Activated CD4-positive, alpha-beta T cell treated with anti-CD3 and anti-CD28 coated beads for 4 hours (primary cell): ENCODE measurements at places on chromosomes 16 and 17.

- no peak for DNase-seq
These were observed 389.5 kb downstream of the SLC39A11 start for GRCh38 chr17:72702998-72703397.

DNA sequence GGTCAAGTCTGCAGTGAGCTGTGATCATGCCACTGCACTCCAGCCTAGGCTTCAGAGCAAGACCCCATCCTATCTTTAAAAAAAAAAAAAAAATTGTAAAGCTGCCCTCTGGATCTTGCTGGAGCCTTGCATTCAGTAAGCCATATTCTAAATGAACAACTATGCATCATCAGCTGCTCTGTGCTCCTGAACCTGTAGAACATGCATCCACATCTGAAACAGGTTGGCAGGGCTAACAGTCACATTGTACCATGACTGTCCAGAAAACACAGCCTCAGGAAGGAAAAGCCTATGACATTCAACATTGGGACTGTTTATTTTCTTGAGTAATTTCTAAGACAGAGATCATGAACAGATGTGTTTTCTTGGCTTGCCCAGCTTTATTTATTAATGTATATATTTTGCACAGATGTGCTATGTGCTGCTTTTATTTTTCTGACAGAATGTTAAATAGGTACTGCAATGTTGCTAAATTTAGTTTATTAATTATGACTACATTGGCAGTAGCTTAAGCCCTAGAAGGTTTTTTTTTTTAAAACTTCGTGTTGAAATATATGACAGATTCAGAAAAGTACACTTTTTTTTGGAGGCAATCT, 19.8 kb downstream of the ACSF2 start:
- DNase-seq, result no peak

- peak; percentile 17 for DNase-seq
These were observed 806 bp downstream of the MRM1 start for GRCh38 chr17:36602030-36602748.

DNA sequence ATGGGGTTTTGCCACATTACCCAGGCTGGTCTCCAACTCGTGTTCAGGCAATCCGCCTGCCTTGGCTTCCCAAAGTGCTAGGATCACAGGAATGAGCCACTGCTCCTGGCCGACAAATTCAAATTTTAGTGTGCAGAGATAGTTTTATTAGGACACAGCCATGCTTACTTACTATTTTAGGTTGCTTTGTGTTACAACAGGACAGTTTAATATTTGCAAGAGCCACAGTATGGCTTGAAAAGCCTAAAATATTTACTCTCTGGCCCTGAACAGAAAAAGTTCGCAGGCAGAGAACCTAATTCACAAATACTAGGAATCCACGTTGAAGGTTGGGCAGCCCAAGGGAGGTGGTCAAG, 12.6 kb upstream of the ETV4 start:
- no peak for DNase-seq

GRCh38 chr16:54143934-54144571, 142.5 kb downstream of the IRX3 start:
- DNase-seq, result no peak

- peak; percentile 48 for DNase-seq
These were observed 8.2 kb downstream of the ADCY7 start for GRCh38 chr16:50274326-50275097.

GRCh38 chr17:17810895-17811248, 25.9 kb downstream of the SREBF1 start:
- DNase-seq, result no peak

- no peak for DNase-seq
These were observed 102.6 kb downstream of the ZNF778 start for GRCh38 chr16:89319886-89320781.

DNA sequence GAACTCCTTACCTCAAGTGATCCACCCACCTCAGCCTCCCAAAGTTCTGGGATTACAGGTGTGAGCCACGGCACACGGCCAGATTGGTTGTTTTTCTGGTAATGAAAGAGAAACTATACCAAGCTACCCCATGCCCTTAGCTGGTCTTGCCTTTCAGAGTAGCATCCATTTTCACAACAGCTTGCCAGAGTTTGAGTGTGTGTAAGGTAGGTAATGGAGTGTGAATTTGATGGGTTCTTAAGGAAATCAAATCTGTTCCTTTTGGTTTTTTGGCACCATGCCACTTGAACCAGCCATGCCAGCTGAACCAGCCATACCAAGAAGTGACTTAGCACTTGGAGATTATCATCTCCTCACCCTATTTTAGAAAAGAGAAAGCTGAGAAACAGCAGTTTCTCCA, 5.1 kb downstream of the CALCOCO2 start:
- no peak for DNase-seq

GRCh38 chr16:23581764-23582163, 14.4 kb downstream of the NDUFAB1 start:
- DNase-seq, result no peak

- no peak for DNase-seq
These were observed 23.4 kb downstream of the CBFB start for GRCh38 chr16:67052399-67052798.

DNA sequence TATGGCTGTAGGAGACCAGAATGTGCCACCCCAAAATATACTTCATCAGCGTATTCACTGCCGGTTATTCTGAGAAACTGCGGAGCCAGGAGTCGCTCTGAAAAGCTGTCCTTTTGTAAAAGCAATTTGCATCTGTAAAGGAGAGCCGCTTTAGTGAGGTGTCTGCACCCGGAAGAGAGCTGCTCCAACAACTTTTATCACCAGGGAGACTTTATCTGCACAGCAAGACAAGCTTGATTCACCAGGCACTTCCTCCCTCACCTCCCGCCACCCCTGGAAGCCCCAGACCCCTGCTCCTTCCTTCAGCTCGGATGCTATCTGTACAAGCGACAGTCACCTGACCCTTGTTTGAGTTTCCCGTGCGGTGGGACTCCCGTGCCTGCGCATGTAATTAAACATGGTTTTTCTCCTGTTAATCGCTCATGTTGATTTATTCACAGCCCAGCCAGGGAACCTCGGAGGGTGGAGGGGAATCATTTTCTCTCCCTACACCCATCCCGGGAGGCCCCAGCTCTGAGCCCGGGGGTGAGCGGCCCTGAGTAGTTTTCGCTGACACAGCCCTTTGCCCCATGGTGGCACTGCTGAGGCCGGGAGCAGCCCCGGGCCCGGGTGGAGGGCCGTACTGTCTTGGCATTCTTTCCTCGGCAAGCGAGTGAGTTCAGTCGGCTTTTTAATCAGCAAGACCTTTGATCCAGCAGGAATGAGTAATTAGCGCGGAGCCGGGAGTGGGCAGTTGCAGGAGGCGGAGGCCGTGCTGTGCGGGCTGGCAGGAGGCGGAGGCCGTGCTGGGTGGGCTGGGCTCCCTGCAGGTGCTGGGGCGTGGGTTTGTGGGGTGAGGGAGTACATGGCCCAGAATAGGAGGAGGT, 222.7 kb upstream of the CIBAR2 start:
- DNase-seq, result no peak

DNA sequence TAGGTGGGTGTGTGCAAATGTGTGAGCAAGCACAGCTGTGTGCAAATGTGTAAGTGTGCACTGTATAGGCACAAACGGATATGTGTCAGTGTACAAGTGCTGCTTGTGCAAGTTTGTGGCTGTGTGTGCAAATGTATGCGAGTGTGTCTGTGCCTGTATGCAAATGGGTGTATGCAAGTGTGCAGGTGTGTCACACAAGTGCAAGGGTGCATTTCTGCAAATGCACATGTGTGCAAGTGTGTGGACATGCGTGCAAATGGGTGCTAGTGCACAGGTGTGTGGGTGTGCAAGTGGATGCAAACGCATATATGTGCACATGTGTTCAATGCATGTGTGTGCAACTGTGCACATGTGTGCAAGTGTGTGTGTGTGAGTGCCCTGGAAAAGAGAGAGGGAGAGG, 76.5 kb upstream of the TNRC6C start:
- DNase-seq, result no peak

- DNase-seq, result peak; percentile 82
These were observed 3.6 kb upstream of the HROB start for GRCh38 chr17:44137891-44138709.

- DNase-seq, result no peak
These were observed 232.2 kb downstream of the ZNF423 start for GRCh38 chr16:49623501-49624266.

- DNase-seq, result no peak
These were observed 363.5 kb upstream of the EEF2KMT start for GRCh38 chr16:5461141-5461540.

DNA sequence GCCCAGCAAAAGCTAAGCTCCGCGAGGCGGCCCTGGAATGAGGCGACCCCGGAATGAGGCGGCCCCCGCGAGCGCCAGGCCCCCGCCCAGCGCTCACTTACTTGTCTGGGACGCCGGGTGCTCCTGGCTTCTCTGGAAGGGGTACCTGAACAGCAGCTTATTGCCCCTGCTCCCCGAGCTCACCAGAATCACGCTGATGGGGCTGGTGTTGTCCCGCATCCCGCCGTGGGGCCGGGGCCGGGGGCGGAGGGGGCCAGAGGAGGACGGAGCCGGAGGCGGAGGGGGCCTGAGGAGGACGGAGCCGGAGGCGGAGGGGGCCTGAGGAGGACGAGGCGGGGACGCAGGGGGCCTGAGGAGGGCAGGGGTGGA, 440 bp downstream of the NPRL3 start:
- peak; percentile 30 for DNase-seq

GRCh38 chr16:77304134-77304533, 104.9 kb downstream of the SYCE1L start:
- DNase-seq, result no peak

GRCh38 chr17:71516149-71516548, 604.7 kb upstream of the SOX9 start:
- DNase-seq, result no peak

DNA sequence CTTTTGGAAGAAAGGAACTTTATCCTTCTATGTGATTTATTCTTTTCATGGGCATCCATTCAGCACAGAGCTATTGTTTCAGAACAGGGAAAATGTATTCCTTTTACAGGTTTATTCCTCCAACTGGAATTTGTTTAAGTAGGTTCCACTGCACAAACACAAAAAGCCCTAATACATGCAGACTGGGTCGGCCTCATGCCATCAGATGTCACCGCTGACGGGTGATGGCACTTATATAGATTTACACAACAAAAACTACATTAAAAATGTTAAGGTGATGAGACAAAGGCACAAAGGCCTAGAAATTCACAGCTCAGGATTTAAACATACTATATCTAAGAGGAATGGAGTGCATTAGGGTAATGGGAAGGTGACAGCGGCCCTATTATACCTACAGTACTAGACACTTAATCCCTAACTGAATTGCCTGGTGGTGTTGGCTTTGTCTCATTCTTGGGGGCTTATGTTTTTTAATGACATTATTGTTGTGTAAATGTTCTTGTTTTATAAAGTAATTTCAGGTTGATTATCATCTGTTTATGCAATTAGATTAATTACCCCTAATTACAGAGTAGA, 276.4 kb upstream of the PSMD7 start:
- no peak for DNase-seq

DNA sequence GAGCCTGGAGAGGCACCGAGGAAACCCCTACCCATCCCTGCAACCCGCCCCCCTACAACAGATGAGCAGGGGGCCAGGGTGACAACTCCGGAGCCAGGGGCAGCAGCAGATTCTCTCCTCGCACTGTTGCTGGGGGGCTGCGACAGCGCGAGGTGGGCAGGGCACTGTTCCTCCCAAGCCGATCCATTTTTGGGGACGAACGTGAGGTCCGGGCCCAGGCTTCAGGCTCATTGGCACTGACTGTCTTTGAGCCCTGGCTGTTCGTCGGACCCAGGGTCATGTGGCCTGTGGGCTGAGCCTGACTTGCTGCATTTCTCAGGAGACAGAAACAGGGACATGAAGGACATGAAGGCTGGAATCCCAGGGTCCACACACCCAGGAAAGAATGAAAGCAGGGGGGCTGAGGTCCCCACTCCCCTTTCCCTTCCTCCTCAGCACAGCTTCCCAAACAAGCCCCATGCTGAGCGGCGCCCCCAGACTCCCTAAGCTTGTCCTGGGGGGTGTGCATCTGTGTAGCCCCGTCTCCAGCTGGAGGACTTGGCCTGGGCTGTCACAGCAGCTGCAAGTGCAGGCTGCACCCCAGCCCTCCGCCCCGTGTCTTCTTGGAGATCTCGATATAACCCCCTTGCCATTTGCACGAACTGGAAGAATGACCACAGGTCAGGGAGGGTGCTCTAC, 18.7 kb downstream of the CEP295NL start:
- no peak for DNase-seq

- no peak for DNase-seq
These were observed 16.7 kb upstream of the BAIAP2 start for GRCh38 chr17:81018044-81018802.

DNA sequence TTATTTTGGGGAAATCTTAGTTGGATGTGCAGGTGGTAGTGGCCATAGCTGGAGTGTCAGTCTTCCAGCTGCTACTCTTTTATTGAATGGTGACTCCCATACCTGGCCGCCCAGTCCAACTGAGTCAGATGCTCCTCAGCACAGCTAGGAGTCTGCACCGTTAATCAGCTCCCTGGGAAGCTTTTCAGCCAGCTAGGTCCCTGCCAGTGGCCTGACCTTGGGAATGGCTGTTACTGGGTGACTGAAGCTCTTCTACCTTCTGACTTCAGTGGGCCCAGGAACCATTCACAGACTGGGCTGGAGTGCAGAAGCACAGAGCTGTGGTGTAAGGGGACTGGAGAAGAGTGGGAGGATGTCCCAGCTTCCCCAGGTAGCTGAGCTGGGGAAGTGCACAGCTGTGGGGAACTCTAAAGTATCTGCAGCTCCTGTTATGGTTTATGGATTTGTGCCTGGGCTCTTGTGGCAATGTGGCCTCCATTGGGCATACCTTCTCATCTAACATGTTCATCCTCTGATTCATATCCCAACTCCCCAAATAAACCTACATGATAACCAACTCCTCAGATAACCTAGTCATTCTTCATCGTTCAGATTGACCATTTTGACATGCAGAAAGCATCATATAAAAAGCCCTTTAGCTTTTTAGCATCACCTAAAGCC, 14.0 kb downstream of the ALKBH5 start:
- no peak for DNase-seq

DNA sequence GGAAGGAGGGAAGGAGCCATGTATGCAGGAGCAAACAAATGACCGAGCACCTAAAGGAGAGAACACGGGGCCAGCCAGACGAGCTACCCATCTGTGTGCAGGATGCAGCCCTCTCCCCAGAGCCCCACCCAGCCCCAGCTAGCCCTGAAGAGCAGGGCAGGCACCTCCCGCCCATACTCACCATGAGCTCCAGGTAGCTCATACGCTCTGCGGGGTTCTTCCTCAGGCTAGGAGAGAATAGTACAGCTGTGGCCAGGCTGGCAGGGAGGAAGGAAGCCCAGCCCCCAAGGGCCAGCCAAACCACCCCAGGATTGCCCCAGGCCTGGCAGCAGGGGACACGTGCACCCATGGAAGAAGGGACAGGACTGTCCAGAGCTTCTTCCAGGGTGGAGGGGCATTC, 81.9 kb downstream of the KCNJ18 start:
- DNase-seq, result no peak

GRCh38 chr17:77779711-77780539, 178.6 kb upstream of the TNRC6C start:
- DNase-seq, result no peak

GRCh38 chr17:28545787-28546415, 6.5 kb downstream of the UNC119 start:
- no peak for DNase-seq

- DNase-seq, result no peak
These were observed 3.7 kb upstream of the RAB40C start for GRCh38 chr16:586047-586644.
